ENCODE measurements at places on chromosomes 5 and 9. TPM values are rescaled to one million over a fixed set of nuclear protein-coding genes. Genes with fewer than 3 reads are reported as not detected.

DNA sequence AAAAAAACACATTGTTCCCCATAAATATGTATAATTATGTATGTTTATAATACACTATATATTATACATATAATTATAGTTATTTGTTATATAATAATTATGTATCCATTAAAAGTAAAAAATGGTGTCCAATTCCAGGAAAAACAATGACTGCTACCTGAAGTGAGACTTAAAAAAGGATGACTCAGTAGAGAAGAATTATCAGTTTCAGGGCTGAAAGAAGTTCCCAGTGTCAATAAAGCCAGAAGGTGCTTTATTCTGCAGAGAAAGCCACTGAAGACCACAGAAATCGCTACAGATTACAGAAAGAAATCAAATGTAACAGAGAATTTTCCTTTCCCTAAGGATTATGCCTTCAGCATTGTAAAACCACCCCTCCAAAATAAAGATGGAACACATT, 50.9 kb downstream of the ANKRD31 start:
- no peak for DNase-seq

DNA sequence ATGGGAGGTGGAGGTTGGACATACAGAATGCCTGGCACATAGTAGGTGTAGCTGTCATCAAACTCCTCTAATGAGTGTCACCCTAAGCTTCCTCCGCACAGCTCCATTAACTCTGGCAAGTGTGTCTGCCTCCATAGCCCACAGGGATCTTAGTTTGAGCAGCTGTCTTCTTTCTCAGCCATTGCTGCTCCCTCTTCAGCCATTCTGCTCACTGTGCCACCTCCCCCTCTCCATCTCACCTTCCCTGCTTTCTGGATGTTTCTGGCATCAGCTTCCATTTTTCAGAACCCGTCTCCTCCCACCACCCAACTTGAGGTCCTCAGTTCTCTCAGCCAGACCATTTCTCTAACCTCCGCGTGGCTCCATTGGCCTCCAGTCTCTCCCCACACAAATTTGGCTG, 13.3 kb upstream of the GLIS3 start:
- no peak for DNase-seq

DNA sequence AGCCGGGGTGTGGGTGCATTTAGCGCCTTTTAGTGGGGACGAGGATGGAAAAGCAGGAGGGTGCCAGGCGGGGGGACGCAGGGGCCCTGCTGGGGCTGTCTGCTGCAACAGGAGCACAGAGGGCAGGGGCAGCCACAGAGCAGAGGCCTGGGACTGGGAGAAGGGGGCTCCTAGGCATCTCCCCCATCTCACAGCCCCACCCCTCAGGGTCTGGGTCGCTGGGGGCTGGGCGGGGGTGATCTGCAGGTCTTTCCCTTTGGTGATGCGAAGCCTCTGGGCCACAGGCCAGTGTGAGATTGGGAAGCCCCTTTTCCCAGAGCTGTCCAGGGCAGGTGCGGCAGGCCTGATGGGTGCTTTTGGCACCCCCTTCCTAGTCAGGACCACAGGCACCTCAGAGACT, 4.8 kb downstream of the TOR2A start:
- no peak for DNase-seq

DNA sequence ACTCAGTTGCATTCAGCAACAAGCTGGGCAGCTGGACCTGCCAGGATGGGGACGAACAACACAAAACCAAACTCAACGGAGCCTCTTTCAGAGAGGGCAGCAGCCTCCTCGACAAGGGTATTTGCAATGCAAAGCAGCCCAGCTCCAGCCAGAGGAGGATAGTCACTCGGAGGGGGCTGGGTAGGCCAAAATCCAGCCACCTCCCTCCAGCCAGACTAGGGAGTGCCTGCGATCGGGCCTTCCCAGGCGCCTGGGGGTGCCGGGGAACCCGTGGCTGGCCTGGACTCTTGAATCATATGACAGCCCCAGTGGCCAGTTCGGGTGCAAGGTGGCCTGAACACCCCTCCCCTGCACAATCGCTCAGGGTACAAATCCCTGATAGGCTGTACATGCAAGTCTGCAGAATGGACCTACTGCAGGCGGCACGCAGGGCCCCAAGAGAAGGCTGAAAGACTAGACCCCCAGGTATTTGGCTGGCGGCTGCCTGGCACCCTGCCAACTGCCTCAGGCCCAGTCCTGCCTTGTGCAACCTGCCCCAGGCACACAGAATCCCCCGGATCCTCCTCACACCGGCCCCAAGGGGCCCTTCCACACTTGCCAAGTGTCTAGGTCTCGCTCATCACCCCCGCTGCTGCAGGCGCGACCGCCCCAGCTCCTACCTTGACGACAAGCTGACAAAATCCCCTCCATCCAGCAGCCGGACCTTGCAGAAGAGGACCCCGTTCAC, 1.3 kb downstream of the EEIG1 start:
- peak; percentile 40 for DNase-seq

- no peak for DNase-seq
Observed at GRCh38 chr9:104769655-104770054, 5.7 kb downstream of the NIPSNAP3B start.

GRCh38 chr5:133250527-133250926, 198.7 kb downstream of the HSPA4 start:
- DNase-seq = no peak

GRCh38 chr5:153480401-153480800, 10.1 kb upstream of the GRIA1 start:
- no peak for DNase-seq

GRCh38 chr5:112779531-112779930, 41.8 kb downstream of the APC start:
- DNase-seq = no peak

RFX3 gene
- 9.9 TPM for total RNA-seq

RXFP3 gene
- not detected for total RNA-seq

CCL27 gene
- total RNA-seq = 0.77 TPM
